ENCODE measurements at places on chromosomes 7 and 10. TPM values are rescaled to one million over a fixed set of nuclear protein-coding genes. Genes with fewer than 3 reads are reported as not detected.
A peak's percentile ranks its signal among the peaks of the same experiment; 100 is the strongest.

DNA sequence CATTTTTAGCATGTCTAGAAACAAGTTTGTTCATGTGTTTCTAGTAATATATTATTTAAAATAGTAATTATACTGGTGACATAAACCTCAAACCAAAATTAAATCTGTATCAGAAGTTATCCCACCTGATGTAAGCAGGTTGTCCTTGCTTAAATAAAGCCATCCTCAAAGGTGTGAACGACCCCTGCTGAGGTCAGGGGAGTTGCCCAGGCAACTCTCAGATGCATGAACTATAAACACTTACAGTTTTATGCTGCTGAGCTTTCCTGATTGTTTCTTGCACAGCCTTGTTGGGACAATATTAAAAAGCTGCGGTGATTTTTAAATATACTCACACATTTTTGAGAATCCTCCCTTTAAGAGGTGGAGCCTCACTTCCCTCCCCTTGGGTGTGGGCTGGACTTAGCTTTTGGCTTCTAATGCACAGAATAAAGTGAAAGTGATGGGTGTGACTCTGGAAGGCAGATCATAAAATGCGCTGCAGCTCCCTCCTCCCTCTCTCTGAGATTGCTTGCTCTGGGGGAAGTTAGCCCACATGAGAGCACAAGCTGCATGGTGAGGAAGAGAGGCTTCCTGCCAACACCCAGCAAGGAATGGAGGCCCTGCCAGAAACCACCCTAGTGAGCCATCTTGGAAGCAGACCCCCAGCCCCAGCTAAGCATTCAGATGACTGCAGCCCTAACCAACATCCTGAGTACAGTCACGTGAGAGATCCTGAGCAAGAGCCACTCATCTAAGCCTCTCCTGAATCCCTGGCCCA is 152.7 kb downstream of the SKIDA1 start:
- peak overlapping the region; percentile 47 for H3K27ac ChIP-seq
- ATAC-seq: peak; percentile 78
- no peak overlapping the region for H3K4me3 ChIP-seq

- no peak overlapping the region for H3K4me3 ChIP-seq
- no peaks in the 10 kb centered on the region for H3K36me3 ChIP-seq
- no peaks in the 10 kb centered on the region for H3K4me1 ChIP-seq
Observed at GRCh38 chr7:13041368-13041988, 354.0 kb downstream of the ARL4A start.

The PCDH15 gene
- 0.50 TPM for total RNA-seq

The DCLRE1C gene
- 7.7 TPM for total RNA-seq
